Esophagus muscularis mucosa (tissue), 4 donors: ENCODE measurements at places on chromosomes 4 and X. TPM values are rescaled to one million over a fixed set of nuclear protein-coding genes. Genes with fewer than 3 reads are reported as not detected.

DNA sequence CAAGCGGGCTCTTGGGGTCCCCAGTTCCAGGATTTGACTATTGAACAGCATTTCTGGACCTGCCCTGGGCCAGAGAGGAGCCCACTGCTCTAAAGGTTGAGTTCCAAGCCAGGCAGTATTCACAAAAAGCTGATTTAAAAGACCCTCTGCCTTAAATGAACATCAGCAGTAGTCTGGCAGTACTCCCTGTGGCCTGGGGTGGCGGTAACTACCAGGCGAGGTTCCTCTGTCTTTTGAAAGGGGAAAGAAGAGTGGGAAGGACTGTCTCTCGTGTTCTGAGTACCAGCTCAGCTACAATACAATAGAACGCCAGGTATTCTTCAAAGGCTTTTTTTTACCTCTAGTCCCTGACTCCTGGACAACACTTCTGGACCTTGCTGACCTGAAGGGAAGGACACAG, 456.4 kb upstream of the TEX13C start:
- no peak overlapping the region for H3K4me3 ChIP-seq
- no peaks in the 10 kb centered on the region for H3K27me3 ChIP-seq
- no peaks in the 10 kb centered on the region for H3K36me3 ChIP-seq

DNA sequence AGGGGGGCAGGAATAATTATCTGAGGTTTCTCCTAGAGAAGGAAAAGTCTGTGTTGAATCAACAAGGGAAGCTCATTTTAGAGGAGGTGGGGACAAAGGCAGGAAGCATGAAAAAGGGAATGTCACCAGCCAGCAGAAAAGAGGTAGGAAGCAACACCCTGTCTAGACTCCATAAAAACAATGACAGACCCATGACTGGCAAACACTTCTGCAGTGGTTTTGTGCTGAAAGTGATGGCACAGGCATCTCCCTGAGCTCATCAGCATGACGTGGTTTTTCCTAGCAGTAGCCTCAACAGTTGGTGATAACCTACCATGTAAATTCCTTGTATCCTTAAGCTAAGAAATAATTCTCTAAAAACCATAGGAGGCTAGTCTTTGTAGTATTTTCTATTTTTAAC, 110.7 kb upstream of the GALNT7 start:
- H3K4me3 ChIP-seq = no peak overlapping the region
- H3K27me3 ChIP-seq = no peaks in the 10 kb centered on the region

Gene GAGE12F
- not detected for total RNA-seq

DNA sequence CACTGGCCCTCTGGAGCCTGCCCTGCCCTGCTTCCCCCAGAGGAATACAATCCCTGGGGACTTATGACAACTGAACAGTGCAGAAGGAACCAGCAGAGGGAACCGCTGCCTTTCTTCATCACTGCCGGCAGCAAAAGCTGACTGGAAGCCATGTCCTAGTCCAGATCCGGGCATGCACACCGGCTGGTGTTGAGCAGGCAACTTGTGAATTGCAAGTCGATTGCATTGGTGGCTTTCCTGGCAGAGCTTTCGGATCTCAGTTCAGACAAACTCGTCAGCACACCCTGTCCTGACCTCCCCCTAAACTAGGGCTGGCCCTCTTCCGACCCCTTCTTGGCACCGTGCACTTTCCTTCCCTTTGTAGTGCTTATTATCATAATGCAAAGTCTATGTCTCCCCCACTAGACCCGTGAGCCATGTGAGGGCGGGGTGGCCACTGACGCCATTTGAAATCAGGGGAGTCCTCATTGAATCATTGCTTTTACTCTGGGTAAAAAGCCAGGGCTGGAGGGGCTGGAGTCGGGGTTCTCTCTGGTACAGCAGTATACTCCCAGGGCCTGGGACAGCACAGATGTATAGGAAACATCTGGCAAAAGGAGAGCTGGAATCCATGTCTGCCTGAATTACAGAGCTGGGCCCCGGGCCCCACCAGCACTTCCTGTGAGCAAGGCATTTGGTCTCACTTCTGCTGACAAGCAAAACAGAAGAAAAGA, 1.8 kb downstream of the ARHGAP4 start:
- H3K4me3 ChIP-seq = no peak overlapping the region
- H3K27ac ChIP-seq = peak overlapping the region; percentile 16
- H3K27me3 ChIP-seq = no peaks in the 10 kb centered on the region
- no peaks in the 10 kb centered on the region for H3K36me3 ChIP-seq
- peaks cover 47% of the 10 kb centered on the region for H3K4me1 ChIP-seq

Gene MAGEC1
- total RNA-seq = not detected

DNA sequence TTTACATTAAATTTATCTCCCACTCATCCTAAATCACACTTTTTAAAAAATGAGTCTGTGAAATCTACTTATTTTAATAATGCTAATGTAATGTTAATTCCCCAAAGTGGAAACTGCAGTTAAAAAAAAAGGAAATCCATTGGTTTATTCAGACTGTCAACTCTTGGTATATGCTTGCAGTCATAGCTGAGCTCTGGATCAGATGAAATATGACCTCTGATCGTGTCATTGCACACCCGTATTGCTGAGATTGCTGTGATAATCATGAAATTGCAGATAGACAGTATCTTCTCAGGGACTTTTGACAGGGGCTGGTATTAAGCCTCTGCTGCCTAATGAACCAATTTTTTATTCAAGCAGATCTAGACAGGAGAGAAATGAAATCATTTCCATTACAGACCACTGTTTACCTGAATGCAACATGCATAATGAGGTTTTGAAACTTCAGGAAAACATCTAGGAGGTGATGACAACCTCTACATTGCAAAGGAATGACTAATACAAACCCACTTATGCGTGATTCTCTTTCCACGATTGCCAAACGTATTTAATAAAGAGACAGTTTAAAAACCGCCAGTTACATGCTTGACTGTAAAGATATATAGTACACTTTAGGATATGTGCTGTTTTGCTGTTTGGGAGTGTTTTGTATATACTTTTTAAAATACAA, 138.3 kb upstream of the PUDP start:
- H3K27me3 ChIP-seq = no peaks in the 10 kb centered on the region
- H3K4me1 ChIP-seq = no peaks in the 10 kb centered on the region
- no peaks in the 10 kb centered on the region for H3K36me3 ChIP-seq
- DNase-seq = no peak
- no peak overlapping the region for H3K27ac ChIP-seq
- no peak overlapping the region for H3K4me3 ChIP-seq

GRCh38 chr4:103032574-103032973, 13.1 kb upstream of the SLC9B1 start:
- no peak for DNase-seq
- H3K27me3 ChIP-seq = no peaks in the 10 kb centered on the region

- no peaks in the 10 kb centered on the region for H3K27me3 ChIP-seq
- H3K36me3 ChIP-seq = no peaks in the 10 kb centered on the region
- no peak overlapping the region for H3K4me3 ChIP-seq
- H3K27ac ChIP-seq = no peak overlapping the region
Measured at GRCh38 chr4:142377342-142378091, 468.6 kb downstream of the INPP4B start.

DNA sequence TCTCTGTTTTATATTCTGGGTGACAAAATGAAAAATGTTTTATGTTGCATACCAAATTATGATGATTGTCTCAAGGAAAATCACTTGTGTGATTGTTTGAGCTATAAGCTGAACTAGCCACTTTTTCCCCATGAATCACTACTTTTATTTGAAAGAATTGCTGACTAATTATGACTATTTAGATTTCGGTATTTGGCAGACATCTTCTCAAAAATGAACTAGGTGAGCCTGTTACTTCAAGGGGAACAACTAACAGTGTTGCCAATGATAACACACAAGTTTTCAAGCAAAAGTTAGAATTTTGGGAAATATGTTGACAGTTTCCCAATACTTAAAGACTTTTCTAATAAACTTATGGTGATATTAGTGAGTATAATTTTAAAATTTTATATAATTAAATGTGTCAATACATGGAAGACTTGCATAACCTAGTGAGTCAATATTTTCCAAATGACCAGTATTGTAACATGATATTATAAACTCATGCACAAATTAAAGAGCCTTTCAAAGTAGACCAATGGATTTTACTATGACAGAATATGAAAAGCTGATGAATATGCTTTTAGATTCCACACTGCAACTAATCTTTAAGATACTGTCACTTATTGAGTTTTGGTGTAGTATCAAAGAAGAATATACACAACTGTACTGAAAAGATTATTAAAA, 187.7 kb upstream of the GATB start:
- H3K4me3 ChIP-seq = no peak overlapping the region
- H3K27me3 ChIP-seq = no peaks in the 10 kb centered on the region
- peaks cover 5% of the 10 kb centered on the region for H3K4me1 ChIP-seq

Gene SMIM43
- 0.83 TPM for total RNA-seq

DNA sequence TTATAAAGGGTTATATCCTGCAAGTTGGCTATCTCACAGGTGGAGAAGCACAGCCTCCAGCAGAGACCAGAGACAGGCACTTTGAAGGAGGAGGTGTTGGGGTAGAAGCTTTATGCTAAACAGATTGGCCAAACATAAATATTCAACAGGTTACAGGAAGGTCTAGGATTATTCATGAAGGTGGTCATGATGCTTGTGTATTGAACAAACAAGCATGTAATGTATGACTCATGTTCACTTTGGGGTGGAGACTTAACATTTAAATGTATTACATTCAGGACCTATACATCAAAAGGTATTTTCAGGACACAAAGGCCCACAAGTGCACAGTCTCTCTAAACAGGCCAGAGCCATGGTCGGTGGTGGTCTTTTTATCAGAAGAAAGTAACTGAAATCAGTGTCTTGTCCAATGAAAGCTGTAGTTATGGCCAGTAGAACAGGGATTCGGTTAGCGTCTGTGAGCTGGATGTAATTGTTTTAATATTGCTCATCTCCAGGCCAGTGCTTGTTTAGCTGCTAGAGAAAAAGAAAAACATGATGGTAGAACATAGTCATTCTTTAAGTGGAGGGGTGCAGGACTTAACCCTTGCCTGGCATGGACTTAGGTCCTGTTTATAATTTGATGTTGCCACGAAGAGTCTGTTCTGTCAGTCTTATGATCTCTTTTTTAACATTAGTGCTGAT, 555.2 kb upstream of the PCDH10 start:
- no peak for DNase-seq
- no peak overlapping the region for H3K4me3 ChIP-seq
- no peaks in the 10 kb centered on the region for H3K36me3 ChIP-seq
- H3K27ac ChIP-seq = no peak overlapping the region
- no peaks in the 10 kb centered on the region for H3K27me3 ChIP-seq
- no peaks in the 10 kb centered on the region for H3K4me1 ChIP-seq

GRCh38 chrX:149807747-149808458, 26.2 kb downstream of the MAGEA9 start:
- no peaks in the 10 kb centered on the region for H3K4me1 ChIP-seq
- no peak overlapping the region for H3K4me3 ChIP-seq
- H3K36me3 ChIP-seq = no peaks in the 10 kb centered on the region
- no peaks in the 10 kb centered on the region for H3K27me3 ChIP-seq
- DNase-seq = no peak

DNA sequence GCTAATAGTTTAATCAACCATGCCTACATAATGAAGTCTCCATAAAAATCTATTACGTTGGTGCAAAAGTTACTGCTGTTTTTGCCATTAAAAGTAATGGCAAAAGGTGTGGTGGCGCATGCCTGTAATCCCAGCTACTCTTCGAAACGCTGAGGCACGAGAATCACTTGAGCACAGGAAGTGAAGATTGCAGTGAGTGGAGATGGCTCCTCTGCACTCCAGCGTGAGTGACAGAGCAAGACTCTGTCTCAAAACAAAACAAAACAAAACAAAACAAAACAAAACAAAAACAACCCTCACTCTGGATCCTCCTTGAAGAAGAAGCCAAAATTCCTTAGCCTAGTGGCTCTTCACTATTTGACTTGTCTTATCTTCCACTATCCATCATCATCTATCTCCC, 78.0 kb downstream of the MSN start:
- H3K4me3 ChIP-seq = no peak overlapping the region
- peaks cover 5% of the 10 kb centered on the region for H3K36me3 ChIP-seq
- H3K27ac ChIP-seq = no peak overlapping the region
- no peak for DNase-seq
- H3K27me3 ChIP-seq = no peaks in the 10 kb centered on the region

DNA sequence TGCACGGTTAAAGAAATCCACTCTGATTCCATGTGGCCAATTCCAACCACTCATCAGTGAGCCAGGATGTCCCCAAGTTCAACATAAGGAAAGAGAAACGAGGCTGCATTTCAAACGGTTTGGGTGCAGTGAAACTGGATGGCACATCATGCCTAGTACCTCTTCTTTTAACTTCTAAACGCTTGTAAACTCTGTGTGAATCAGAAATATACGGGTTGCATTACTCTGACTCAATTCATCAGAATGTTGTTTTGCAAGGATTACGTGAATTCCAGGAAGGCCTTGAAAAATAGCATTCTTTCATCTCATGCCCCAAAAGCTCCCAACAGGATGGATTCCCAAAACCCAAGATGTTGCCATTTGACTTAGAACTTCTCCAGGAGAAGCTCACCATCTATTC, 270.4 kb downstream of the LDB2 start:
- no peak overlapping the region for H3K4me3 ChIP-seq
- H3K4me1 ChIP-seq = peaks cover 13% of the 10 kb centered on the region
- no peaks in the 10 kb centered on the region for H3K36me3 ChIP-seq
- no peak overlapping the region for H3K27ac ChIP-seq
- no peaks in the 10 kb centered on the region for H3K27me3 ChIP-seq
- no peak for DNase-seq
